ENCODE measurements at places on chromosomes 11 and 22.

DNA sequence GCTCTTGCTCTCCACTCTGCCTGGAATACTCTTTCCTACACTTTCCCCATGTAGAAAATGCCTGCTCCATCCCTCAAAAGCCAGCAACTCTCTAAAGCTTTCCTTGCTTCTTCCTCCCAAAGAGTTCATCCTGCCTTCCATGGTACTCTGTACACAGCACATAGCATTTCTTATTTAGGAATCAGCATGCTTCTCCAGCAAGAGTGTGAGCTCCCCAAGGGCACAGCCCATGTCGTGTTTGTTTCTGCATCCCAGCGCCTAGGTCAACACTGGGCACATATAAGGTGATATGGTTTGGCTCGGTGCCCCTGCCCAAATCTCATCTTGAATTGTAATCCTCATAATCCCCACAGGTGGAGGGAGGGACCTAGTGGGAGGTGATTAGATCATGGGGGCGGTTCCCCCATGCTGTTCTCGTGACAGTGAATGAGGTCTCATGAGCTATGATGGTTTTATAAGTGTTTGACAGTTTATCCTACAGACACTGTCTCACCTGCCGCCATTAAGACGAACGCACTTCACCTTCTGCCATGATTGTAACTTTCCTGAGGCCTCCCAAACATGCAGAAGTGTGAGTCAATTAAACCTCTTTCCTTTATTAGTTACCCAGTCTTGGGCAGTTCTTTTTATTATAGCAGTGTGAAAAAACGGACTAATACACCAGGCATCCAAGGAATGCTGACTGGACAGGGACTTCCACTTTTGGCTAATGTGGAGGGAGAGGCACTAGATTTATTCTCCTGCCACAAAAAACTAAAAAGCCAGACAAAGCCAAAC is 8.2 kb downstream of the VPS37C start:
- no peak for DNase-seq

DNA sequence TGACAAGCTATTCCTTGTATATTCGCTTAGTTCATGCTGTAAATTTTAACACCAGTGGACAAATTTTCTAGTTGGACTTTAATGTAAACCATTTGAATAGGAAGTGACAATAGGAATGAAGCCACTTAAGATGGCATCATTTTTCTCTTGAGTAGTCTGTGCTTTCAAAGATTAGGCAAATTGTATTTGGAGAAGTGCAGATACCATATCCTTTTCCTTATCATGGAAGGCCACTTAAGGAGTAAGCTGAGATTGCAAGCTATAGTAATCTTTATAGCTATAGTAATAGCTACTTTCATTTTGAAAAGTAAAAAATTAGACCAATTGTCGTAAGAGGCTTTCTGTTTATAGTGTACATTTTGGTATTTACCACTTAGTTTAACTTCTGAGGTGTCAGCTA is 12.8 kb downstream of the CAPRIN1 start:
- no peak for DNase-seq

- DNase-seq: no peak
These were observed 284.0 kb downstream of the ETS1 start for GRCh38 chr11:128303383-128303782.

DNA sequence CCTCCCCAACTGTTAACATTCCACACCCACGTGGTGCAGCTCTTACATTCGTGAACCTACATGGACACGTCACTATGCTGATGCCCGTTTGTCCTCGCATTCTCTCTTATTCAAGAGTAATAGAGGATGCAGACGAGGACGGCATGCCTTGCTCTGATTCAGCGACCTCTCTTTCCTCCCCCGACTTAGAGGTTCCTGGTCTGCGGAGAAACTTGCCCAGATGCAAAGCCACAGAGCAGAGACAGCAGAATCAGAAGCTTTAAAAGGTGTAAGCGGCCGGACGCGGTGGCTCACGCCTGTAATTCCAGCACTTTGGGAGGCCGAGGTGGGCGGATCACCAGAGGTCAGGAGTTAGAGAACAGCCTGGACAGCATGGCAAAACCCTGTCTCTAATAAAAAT is 288.0 kb downstream of the NTM start:
- DNase-seq: no peak

- no peak for DNase-seq
These were observed 33.5 kb upstream of the CD44 start for GRCh38 chr11:35105319-35106079.

DNA sequence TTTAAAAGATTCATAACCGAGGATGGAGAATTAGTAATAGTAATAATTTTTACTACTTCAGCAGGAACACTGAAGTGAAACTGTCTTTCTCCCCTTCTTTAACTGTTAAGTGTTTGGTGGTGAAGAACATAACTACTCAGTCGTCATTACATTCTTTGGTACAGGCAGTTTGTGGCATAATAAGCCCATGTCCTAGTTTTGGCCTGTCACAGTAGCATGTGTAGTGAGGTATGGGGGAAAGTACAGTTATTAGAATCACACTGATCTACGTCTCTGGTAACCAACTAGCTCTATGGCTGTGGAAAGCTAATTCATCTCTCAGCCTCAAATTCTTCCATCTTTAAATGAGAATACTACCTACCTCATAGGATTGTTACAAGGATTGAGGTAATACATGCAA is 71.8 kb downstream of the RBFOX2 start:
- no peak for DNase-seq

DNA sequence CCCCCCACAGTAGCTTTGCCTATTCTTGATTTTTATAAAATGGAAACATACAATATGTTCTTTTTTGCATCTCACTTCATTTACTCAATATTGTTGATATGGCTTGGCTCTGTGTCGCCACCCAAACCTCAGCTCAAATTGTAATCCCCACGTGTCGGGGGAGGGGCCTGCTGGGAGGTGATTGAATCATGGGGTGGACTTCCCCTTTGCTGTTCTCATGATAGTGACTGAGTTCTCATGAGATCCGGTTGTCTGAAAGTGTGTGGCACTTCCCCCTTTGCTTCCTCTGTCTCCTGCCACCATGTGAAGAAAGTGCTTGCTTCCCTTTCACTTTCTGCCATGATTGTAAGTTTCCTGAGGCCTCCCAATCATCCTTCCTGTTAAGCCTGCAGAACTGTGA is 431.3 kb downstream of the MN1 start:
- DNase-seq: no peak

- no peak for DNase-seq
These were observed 48.7 kb downstream of the CABIN1 start for GRCh38 chr22:24059793-24060192.

DNA sequence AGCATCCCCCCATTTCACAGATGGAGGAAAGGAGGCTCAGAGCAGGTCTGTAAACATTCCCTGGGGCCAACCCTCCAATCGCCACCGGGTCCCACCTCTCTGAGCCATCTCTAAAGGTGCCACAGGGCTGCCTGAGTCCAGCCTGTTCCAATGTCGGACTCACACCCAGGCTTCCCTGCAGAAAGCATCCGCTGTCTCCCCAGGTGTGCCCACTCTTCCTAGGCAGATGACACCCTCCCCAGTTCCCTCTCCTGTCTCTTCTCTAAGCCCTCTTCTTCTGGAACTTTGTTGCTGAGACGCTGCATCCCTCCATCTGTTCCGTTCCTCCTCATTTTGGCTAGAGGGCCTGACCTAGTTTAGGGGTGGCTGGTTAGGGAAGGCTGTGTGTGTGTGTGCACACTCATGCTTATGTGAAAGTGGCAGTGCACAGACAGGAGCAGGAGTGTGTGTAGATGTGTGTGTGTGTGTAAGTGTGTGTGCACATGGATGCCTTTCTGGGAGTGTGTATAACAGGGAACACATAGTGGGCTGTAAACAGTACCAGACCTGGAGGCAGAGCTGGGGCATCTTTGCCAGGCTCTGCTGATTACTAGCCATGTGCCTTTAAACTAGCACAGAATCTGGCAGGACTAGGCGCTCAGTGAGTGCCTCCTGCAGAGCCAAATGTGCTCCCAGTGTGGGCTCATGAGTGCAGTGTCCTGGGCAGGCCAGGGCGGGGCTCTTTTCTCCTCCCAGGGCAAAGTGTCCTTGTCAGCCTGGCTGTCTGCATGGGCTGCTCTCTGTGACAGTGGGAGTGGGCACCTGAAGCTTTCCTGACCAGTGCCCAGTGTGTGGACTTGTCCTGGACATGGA is 77.3 kb upstream of the NECTIN1 start:
- DNase-seq: no peak

GRCh38 chr22:24337894-24338645 is 67.4 kb downstream of the SPECC1L start:
- DNase-seq: no peak

- DNase-seq: no peak
These were observed 25.4 kb downstream of the SIK3 start for GRCh38 chr11:117072517-117073461.

DNA sequence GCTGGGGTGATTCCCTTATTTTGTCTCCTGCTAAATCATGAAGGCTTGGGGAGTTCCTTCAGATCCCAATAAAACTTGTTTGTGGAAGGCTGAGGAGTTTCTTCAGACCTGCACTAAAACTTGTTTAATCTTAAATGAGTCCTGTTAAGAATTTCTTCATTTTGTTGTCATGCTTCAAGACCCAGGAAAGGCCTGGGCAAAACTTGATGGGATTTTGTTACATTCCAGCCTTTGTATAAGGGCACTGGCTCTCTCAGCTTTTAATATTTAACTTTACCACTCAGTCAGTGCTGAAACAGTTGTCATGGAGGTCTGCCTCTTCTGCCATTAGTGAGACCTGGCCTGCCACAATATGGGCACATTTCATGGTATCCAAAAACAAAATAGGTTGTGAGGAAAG is 699.0 kb downstream of the ETS1 start:
- no peak for DNase-seq

DNA sequence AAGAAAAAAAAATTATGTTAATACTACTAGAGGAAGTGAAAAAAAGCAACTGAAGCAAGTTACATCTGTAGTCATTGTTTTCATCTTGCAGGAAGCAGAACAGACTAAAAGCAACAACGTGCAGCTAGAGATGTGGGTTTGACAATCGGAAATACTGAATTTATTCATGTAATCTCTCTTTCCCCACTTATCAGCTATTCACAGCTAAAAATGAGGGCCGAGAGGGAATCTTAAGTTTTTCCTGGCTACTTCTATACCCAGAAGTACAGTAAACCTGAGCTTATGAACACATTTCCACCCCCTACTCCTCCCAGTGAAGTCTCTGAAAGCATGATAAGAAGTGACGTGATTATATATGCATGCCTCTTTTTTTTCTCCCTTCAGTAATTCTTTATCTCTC is 116.5 kb downstream of the SPON1 start:
- DNase-seq: no peak

DNA sequence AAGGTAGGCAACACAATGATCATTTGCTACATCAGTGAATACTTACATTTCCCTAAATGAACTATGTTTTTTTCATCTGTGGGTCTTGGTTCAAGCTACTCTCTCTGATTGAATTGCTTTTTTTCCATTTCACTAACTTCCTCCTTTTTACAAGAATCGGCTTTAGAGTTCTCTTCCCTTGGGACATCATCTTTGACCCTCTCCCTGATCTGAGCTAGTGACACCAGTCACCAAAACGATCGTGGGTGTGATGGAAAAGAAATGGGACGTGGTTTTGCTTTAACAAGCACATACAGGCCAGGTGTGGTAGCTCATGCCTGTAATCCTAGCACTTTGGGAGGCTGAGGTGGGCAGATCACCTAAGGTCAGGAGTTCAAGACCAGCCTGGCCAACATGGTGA is 129.9 kb downstream of the WT1 start:
- no peak for DNase-seq

DNA sequence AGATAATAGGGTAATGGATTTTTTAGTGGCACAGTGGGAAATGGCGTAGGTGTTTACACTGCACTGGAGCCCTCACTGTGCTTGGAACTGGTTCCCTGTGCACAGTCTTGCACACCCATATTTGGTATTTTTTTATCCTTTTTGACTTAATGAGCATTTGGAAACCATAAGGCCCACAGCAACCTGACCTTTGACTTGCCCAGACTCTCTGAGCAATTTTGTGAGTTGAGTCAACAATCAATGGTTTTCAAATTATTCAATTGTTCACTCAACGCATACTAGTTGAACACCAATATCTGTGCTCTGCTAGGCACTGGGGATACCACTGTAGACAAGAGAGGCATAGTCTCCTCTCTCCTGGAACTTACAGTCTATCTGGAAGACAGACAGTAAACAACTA is 14.3 kb downstream of the CD44 start:
- no peak for DNase-seq

DNA sequence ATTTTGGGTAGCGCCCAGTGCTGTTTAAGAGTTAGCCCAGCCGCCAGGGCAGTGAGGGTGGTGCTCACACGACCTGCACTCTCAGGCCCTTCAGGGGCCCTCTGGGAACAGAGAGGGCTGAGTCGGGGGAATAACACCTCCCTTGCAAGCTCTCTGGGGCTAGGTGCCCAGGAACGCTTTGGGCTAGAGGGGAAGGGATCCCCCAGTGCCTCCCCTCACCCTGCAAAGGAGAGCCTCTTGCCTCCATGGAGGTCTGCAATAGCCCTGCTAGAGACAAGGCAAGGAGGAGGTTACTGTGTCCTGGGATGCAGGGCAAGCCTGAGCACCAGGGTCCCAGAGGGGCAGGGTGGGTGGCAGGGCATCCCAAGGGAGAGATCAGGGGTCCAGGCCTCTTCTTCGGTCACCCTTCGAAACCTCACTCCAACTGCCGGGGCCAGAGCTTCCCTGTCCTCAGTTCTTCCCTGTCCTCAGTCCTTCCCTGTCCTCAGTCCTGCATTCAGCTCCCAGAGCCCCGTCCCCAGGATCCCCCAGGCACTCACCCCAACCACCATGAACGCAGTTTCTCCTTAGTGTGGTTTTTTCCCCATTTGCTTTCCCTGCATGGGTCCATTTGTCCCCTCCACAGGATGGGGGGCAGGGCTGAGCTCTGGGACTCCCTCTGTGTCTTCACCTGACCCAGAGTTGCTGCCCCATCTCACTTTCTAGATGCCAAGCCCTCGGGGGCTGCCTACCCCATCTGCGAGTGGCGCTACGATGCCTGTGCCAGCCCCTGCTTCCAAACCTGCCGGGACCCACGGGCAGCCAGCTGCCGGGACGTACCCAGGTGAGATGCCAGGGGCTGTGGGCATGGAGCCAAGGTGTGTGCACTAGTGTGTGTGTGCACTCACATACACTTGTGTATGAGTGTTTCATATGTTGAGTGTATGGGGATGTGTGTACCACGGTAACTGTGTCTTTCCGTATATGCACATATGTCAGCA is 60.8 kb downstream of the OTOG start:
- DNase-seq: no peak

- DNase-seq: no peak
These were observed 10.1 kb downstream of the PRR14L start for GRCh38 chr22:31739795-31740201.

DNA sequence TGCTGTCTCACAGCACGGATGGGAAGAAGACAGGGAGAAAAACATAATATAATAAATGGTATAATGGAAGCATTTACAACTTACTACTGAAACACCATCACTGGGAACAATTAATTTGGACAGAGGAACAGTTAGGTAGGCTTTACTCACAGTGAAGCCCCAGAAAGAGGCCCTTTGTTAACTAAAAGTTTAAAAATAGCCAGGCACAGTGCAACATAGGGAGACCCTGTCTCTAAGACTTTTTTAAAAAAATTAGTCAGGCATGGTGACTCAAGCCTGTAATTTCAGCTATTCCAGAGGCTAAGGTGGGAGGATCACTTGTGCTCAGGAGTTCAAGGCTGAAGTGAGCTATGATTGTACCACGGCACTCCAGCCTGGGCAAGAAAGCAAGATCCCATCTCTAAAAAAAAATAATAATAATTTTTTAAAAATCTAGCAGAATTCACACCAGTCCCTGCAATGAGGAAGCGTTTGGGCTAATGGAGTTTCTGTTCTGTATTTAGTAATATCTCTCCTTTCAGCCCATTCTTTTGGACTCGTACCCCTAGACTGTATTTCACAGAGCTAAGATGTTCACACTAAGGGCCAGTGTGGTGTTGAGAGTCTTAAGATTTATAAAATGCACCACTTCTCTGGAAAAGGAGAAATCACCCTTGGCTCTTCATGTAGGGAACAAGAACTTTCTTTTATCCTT is 275.5 kb downstream of the SOX6 start:
- DNase-seq: no peak

Data from NCI-H1694 (cell line).